HTR-8/SVneo (cell line): ENCODE measurements at places on chromosomes 5 and 9.
A peak's percentile ranks its signal among the peaks of the same experiment; 100 is the strongest.

- no peak for DNase-seq
Measured at GRCh38 chr9:82325907-82326306, 337.3 kb downstream of the SPATA31D1 start.

DNA sequence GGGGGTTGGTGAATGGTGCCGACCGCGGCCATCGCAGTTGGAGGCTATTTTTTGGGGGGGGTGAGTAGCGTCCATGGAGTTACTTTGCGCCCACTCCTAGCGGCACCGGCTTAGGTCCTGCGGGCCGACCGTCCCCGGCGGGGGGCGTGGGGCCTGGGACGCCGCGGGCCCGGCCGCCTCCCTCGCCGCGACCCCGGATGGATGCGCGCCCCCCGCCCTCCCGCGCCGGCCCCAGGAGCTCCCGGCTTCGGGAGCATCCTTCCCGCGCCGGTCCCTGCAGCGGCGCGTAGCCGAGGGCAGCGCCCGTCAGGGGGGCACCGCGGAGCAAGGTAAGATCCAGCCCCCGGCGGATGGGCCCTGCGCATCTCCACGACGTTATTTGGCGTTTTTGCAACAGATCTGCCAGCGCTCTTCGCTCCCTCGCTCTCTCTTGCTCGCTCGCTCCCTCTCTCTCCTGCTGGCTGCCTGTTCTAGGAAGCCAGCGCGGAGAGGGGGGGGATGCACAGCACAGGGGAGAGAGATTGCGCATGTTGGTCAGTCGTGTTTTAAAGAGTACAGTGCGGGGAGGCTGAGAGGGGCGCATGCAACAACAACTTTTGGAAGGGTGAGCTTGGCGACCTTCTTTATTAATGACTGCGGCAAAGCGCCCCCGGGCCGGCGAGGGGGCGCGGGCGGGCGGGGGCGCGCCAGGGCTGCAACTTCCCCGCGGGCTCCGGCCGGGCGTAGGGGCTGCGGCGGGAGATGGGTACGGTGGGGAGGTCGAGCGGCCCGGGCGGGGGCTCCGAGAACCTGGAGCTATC lies 413 bp downstream of the JADE2 start:
- DNase-seq: peak; percentile 53

DNA sequence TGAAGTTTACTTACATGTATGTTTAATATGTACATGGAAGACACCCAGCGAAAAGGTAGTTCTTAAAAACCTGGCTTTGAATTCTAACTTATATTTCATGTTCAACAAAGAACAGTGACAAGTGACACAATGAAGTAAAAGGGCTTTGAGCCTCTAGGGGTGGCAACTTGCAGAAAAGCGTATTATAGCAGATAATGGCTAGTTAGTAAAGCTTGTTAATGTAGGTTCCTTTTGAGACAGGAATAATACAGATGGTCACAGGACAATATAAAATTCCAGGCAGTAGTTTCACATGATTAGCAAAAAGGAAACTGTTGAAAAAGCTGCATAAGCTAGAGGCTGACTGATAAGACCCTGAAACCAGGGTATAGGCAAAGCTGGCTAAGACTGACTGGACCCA lies 132.4 kb upstream of the FTMT start:
- no peak for DNase-seq

DNA sequence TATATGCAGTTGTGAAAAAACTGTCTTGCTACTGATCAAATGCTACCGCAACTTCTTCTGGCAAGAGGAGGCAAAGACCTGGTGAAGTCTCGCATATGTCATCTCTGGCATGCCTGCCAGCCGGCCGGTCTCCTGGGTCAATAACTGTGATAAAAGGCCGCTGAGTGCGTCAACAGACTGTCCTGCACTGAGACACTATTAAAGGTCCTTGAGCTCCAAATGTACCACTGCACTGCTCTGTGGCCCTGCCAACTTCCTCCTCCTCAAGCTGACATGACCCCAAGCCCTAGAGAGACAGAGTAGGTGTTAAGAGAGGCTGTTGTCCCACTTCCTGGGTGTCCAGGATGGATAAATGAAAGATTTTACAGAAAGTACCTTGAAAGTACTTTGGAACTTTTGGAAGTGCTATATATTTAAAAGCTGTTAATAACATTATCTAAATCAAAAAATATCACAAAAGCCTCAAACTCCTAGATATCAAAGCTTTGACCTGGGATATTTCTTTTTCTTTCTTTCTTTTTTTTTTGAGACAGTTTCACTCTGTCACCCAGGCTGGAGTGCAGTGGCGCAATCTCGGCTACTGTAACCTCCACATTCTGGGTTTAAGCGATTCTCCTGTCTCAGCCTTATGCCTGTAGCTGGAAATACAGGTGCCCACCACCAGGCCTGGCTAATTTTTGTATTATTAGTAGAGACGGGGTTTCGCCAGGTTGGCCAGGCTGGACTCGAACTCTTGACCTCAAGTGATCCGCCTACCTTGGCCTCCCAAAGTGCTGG lies 31.5 kb downstream of the RAPGEF1 start:
- no peak for DNase-seq

DNA sequence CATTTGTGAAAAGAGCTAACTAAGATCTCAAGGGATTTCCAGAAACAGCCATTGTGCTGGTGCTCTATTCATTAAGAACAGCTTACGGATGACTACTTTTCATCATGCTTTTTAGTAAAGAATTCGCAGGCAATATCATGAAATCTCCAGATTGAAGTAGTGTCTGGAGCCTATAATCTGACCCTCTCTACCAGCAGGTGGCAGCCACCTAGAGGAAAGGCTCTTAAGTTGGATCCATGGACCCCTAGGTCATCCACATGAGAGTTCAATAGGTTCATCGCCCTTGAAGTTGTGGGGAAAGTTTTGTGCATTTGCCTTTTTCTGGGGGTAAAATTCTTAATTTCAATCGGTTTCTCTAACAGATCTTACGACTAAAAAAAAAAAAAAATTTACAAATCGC lies 82.3 kb downstream of the SLC1A3 start:
- peak; percentile 35 for DNase-seq

GRCh38 chr5:141875022-141875740 lies 3.0 kb downstream of the PCDH1 start:
- DNase-seq: no peak

DNA sequence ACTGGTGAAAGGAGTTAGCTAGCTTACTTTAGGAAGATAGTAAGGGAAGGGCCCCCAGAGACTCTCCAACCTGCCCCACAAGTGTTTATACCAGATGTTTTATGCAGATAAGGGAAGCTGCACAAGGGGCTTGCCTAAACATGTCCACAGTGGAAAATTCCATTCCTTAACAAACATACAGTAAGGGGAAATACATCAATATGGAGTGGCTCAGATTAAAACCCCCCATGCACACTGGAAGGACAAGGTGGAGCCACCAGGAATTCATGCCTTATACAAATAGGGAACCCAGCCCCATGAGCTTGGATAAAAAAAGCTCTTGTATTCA lies 106.3 kb upstream of the GPBP1 start:
- no peak for DNase-seq

GRCh38 chr9:116276651-116277121 lies 123.1 kb downstream of the PAPPA start:
- DNase-seq: no peak

DNA sequence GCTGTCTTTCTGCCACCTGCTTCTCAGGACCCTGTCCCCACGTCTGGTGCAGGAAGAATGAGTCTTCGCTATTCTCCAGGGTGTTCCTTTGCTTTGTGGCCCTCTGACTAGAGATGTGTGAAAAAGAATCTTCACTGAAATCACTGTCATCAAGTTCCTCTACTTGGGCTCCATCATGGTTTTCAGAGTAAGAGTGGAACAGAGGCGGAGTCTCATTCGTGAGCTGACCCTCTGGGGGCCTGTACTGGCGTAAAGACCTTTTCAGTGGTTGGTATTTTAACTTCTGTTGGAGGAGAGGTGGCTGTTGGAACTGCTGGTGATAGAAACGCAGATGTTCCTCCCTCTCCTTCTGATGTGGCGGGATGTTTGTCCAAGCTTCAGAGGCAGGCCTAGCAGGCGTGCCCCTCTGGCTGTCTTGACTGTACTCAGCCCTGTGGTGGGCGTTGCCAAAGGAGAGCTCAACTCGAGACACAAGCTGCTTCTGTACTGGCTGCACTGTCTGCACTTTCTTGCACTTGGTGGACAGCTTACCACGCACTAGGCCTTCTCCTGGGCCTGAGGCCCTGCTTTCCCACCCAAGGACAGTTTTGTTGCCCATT lies 72.0 kb downstream of the KIF24 start:
- DNase-seq: no peak

GRCh38 chr9:137150617-137151457 lies 11.9 kb downstream of the GRIN1 start:
- peak; percentile 52 for DNase-seq

DNA sequence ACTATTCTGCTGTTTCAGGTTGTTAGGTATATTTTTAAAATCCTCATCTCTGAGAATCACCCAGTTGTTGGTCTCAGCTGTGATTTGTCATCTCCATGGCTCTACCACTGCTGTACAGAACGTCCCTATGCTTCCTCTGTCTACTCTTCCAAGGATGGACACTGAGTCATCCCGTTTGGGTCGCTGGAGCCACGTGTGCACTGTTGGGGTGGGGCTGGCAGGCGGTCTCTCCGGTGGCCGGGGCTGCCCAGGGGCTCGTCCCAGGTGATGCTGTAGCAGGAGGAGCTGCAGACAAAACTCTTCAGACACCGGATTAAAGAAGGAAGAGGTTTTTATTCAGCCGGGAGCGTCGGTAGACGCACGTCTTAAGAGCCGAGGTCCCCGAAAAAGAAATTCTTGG lies 16.9 kb downstream of the LCN9 start:
- no peak for DNase-seq

DNA sequence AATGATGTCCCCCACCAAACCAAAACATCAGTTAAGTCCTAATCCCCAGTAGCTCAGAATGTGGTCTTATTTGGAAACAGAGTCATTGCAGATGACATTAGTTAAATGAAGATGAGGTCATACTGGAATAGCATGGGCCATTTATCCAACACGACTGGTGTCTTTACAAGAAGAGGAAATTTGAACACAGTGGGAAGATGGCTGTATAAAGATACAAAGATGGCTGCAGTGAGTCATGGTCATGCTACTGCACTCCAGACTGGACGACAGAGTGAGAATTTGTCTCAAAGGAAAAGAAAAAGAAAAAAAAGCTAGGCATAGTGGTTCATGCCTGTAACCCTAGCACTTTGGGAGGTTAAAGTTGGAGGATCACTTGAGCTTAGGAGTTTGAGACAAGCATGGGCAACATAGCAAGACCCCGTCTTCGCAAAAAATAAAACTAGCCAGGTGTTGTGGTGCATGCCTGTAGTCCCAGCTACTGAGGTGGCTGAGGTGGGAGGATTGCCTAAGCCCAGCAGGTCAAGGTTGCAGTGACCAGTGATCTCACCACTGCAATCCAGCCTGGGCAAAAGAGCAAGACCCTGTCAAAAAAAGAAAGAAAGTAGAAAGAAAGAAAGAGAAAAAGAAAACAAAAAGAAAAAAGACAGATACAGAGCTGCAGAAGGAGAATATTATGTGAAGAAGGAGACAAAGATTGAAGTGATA lies 130.0 kb upstream of the CDKN2B start:
- DNase-seq: no peak

DNA sequence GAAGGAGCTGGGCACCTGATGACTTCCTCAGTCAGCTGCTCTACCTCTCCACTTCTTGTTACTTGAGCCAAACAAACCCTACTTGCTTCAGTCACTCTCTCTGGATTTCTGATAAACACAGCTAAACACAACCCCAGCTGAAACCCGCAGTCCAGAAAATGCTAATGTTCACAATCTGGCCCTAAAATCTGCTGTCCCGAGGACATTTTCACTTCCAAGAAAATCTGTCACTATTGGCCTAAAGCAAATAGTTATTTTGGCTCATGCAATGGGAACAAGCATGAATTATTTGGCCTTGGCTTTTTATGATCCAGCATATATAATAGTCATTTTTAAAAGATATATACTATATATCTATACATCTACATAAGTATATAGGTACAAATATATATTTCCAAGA lies 19.1 kb downstream of the FAM81B start:
- DNase-seq: no peak

DNA sequence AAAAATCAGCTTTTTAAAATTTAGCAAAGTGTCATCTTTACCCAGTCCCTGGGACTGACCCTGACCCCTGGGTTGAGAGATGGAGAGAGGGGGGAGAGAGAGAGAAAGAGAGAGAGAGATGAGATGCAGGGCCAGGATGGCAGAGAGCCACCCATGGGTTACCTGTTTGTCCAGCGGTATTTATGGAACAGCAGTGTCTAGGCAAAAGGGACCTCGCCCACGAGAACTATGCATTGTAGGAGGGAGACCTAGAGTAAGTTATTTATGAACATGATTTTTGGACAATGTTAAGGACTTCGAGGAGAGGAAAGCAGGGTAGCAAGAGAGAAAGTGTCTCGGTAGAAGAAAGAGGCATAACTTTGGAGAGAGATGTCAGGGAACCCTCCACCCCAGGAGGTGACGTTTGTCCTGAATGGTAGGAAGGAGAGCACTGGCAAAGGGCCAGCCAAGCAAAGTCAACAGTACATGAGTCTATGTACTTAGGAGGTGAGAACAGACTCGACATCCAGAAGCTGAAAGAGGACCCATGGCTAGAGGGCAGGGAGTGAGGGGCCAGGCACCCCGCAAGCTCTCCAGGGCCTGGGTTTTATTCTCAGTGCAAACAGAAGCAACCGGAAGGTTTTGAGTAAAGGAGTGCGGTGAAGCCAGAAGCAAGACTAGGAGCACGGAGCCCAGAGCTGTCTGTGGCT lies 30.5 kb upstream of the MSX2 start:
- DNase-seq: no peak

DNA sequence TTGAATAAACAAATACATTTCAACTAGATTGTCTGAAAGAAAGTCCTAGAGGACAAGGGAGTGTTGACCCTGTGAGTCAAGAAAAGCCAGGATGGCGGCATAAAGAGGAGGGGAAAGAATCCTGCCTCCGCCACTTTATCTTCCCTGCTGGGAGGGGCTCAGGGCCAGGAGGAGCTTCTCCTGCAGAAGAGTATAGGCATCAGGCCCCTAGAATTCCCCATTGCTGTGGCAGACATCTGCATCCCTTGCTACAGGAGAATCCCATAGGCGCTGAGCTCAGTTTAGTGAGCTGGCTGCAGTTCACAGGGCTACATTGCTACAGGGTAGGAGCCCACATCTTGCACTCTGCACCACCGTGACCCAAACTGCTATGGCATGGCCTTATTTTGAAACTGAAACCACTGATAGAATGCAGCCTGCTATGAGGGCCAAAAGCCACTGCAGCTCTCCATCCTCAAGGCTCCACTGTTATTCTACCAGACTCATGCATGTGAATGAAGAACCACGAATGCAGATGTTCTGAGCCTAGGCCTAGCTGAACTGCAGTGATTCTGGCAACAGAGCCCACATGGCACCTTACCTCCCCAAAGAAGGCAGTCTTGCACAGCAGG lies 941.4 kb upstream of the CTNND2 start:
- DNase-seq: no peak
